Fibroblast of upper back skin (primary cell): ENCODE measurements at places on chromosomes 2 and 18.

DNA sequence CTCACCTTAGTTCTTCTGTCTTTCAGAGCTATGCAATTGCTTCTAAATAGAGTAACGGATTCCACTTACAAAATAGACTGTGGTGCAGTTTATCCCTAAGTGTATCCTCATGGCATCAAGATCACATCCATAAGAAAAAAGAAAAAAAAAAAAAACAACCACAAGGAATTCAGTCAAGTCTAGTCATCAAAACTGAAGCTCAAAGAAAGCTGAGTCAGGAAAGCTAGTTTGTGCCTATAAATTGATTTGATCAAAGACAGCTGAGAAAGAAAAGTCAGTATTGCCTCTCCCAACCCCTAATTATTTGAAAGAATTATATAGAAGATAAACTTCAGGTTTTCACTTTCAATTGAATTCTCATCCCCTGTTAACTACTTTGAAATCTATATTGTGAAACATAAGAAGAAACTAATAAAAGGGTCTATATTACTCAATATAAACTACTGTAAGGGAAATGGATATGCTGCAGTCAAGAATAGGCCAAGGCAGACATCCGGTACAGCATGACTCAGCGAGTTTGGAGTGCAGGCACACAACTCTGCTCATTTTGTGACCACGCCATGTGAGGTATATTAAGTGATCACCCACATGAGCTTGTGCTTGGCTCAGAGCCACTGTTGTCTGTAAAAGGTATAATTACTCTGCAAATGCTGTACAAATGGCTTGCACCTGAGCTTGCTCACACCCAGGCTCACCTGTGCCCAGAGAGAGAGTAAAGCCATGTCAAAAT lies 568.1 kb upstream of the CRIM1 start:
- no peak for DNase-seq

- DNase-seq = no peak
Measured at GRCh38 chr2:229714080-229714735, at the start of gene DNER. Gene DNER (minus strand): TSS chr2:229714555. CDS start chr2:229714423, 132 bp downstream.

- DNase-seq = no peak
Measured at GRCh38 chr2:19818039-19818438, 83.7 kb downstream of the TTC32 start.

GRCh38 chr2:229300790-229301189 lies 29.7 kb upstream of the PID1 start:
- DNase-seq = peak; percentile 25

DNA sequence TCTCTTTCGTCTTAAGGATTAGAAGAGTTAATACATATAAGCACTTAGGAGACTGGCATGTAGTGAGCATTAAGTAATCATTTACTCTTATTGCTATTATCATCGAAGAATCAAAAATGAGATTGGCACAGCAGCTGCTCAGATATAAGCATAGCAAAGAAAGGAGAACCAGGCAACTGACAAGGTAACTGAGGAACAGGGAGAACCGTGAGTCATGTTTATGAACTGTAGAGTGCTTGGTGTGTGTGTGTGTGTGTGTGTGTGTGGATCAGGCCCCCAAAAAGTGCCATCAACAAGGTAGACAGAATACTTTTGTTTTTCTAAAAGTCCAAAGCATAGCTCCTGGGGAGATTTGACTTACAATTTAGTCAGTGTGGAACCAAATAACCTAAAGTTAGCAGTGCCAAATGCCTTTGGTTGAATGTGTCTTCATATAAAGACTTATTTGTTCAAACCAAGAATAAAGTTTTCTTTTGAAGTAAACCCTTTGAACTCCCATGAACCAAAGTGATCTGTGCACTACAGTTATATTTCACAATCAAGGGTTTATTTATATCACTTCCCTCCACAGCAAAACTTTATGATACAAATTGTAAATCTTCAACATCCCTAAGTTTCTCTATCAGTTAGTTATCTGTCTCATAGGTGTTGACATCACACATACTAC lies 660.6 kb downstream of the NYAP2 start:
- no peak for DNase-seq

- DNase-seq = peak; percentile 28
Measured at GRCh38 chr2:201353116-201353515, 4.0 kb downstream of the FLACC1 start.

DNA sequence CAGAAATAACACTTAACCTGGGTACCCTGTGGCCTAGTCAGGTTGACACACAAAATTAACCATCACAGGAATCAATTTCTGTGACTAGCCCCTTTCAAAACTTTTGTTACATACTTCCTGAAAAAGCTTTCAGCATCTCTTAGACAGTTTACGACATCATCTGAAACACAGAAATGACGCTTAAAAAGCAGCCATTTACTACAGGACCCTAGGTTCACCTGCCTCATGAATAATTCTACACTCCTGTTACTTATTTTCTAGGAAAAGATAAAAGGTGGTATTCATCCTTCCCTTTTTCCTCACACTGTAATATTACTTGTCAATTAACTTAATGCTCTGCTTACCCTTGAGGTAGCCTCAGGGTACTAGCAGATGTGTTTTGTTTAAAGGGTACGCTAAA lies 388.4 kb downstream of the IRS1 start:
- no peak for DNase-seq

DNA sequence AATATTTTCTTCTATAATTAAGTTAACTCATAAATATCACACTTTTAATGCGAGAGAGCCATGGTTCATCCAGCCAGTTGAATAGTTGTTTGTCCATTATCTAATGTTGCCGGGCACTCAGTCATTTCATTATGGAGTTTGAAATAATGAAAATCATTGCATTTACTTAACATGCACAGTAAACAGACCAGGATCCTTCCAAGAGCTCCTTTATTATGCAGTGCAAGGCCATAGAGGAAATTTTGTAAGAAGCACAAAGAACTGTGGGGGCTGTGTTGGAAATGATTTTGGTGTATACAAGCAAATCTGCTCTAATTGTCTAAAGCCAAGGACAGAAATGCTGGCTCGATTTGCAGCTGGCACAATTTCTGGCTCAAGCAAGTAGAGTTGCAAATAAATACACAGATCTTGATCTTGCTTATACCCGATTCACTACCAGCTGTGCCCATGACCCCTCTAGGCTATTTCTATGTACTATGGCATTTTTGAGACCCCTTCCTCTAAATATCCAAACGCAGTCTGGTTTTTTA lies 400.3 kb upstream of the HNRNPA3 start:
- no peak for DNase-seq

GRCh38 chr2:71471276-71471675 lies 17.9 kb downstream of the DYSF start:
- DNase-seq = peak; percentile 86

DNA sequence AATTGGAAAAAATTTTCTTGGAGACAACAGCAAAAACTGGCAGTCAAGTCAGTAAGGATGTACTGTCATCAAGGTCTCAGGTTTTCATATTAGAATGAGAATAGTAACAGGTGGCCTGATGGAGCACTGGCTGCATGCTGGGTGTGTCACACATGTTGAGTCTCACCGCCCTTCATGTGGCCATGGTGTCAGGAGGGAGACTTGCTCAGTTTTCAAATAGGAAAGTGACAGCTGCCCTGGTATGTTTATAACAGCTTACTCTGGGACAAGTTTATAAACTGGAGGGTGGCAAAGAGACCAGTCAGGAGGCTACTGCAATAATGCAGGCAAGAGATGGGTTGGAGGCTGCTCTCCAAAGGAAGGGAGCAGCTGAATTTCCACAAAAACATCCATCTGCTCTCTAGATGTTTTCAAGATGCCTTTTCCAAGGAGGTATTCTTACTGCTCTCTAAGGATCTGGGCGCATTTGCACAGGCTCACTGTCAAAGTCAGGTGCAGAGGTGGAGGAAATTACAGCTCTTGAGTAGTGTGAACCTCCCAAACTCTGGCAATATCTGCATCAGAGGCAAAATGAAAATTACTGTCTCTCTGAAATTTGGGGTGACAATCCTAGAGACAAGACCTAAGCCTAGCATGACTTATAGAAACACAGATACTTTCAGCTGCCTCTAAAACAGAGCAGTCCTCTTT lies 321.9 kb upstream of the RAB12 start:
- DNase-seq = no peak

DNA sequence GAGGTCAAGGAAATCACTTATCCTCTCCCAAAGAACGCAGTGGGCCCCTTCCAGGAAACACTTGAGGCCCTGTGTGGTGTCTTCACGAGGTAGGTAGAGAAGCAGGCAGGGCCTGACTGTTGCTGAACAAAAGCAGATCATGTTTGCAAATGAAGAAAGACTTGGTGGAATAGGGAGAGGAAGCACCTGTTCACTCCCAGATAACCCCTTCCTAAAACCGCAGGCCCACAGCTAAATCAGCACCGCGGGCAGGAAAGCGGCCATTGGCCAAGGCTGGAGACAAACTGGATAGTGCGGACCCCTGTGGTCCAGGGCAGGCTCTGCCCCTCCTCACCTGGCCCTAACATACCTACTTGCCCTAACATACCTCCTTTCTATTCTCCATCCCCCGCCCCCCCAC lies 64.9 kb upstream of the KLHL29 start:
- DNase-seq = no peak

DNA sequence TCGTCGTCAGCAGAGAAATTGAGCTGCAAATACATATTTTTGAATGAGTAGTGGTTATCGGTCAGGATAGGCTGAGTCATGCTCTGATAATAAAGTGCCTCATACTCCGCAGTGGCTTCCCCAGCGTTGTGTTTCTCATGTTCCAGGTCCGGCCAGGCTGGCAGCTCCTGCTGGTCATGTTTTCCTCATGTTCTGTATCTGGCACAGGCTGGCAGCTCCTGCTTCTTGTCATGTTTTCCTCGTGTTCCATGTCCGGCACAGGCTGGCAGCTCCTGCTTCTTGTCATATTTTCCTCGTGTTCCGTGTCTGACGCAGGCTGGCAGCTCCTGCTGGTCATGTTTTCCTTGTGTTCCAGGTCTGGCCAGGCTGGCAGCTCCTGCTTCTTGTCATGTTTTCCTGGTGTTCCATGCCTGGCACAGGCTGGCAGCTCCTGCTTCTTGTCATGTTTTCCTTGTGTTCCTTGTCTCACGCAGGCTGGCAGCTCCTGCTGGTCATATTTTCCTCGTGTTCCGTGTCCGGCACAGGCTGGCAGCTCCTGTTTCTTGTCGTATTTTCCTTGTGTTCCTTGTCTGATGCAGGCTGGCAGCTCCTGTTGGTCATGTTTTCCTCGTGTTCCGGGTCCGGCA lies 148.9 kb downstream of the ATP9B start:
- DNase-seq = no peak

DNA sequence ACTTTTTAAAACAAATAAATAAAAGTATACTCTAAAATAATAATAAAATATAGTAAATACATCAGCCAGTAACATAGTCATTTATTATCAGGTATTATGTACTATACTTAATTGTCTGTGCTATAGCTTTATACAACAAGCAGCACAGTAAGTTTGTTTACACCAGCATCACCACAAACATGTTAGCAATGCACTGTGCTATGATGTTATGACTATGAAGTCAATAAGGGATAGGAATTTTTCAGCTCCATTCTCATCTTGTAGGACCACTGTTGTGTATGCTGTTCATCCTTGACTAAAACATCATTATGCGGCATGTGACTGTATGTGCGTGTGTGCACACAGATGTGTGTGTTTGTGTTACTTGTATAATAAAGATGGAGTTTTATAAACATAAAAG lies 137.5 kb downstream of the LYPD6B start:
- no peak for DNase-seq

- no peak for DNase-seq
Measured at GRCh38 chr2:231900972-231901371, 25.2 kb downstream of the NPPC start.
